ENCODE measurements at places on chromosomes 5 and 9. TPM values are rescaled to one million over a fixed set of nuclear protein-coding genes. Genes with fewer than 3 reads are reported as not detected.

DNA sequence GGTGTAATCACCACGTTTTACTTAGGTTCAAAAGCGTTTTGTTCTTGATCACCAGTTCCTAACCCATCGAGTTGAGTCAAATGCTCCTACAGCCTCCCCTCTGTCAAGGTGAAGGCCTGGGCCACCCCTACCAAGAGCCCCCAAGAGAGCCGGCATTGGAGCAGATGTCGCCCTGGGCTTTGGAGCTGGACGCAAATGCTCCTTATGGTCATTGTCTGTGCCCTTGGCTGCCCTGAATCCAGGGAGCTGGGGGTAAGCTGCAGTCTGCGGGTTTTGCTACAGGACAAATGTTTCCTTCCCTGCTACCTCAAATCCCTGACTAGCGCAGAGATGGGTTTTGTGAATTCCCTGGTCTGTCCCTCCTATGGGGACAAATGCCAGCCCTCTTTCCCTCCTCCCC is 4.9 kb downstream of the RNF183 start:
- no peak for DNase-seq

GRCh38 chr5:127028822-127029457 is 1.4 kb downstream of the MARCHF3 start:
- DNase-seq: peak; percentile 60

- no peak for DNase-seq
These were observed 115.6 kb downstream of the GPR21 start for GRCh38 chr9:123149067-123149466.

DNA sequence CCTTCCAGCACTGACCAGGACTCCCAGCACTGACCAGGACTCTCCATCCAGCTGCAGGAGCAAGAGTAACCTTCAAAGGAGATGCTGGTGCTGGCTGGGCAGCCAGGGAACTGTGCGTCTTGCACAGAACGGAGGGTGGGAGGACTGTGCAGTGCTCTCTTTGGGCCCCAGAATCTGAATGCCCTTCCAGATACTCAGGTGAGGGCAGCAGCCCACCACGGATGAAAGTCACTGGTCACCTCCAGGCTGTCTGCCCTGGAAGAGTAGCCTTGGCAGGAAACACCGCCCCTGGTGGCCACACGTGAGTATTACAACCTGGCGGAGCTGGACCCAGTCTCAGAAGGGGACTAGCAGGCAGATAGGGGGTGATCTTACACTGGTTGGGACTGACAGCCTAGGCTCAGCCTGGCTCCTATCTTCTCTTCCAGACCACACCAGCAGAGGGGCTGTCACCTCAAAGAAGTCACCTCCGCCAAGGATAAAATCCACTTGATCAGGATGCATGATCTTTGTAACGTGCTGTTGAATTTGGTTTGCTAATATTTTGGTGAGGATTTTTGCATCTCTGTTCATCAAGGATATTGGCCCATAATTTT is 4.8 kb upstream of the SARDH start:
- peak; percentile 82 for DNase-seq

The KIF3A gene
- 9.4 TPM for total RNA-seq

The RAB3C gene
- total RNA-seq: 0.17 TPM
